ENCODE measurements at places on chromosomes 2 and 18.

DNA sequence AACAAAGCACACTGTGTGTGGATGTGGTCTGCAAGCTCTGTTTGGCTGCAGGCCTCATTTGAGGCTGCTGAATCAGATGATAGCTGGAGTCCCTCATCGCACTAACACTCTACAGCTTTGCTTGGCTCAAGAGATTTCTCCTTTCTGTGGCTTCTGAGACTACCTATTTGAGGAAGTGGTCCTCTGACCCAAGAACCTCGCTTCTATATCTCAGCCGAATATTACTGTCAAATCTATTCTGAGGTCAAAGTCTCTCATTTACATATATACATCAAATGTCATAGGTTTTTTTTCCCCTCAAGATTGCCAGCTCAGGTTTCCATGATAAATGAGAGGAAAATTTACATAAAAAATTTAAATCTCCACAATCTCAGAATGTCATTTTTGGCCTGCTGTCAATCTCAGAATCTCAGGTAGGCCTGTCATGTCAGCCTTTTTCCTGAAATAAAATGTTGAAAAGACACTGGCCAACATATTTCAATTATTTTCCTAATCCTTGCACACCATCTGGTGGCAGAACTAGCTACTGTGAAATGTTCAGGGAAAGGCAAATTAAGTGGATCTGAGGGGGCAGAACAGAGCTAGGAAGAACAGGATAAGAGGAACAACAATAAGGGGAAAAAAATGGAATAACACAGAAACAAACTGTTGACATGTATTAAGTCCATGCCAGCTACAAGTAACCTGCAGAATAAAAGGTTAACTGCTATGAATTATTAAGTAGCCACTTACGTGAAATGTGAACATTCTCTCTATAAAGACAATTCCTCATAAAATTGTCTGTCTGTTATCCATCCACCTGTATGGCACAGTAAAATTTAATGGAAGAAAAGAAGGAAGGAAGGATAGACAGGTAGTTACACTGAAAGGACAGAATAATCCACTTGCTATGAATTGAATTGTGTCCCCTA, 39.3 kb downstream of the AP1S3 start:
- DNase-seq: no peak

DNA sequence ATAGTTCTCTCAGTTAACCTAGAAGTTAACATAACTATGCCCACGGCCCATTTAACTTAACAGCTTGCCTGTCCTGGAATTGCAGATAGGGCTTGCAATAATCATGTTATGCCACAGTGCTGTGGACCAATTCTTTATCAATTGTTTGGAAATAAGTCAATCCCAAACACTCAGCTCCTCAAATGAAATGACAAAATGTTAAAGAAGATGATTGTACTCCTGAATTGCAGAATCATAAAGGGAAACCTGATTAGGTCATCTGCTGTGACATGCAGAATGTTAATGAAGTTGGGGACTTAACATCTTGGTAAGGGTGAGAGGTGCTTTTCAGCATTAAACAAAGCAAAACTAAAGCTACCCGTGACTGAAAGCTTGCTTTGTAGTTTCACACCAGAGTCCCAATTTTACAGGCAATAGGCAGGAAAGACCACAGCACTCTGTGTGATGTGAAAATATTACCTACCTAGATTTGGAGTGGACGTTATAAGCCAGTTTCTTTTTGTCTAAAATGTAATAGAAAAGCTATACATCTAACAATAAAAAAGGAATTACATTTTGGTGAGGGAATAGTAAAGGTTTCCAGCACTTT, 364.0 kb downstream of the GPD2 start:
- DNase-seq: no peak

GRCh38 chr2:64654063-64654811, 524 bp upstream of the SERTAD2 start:
- DNase-seq: peak; percentile 60

DNA sequence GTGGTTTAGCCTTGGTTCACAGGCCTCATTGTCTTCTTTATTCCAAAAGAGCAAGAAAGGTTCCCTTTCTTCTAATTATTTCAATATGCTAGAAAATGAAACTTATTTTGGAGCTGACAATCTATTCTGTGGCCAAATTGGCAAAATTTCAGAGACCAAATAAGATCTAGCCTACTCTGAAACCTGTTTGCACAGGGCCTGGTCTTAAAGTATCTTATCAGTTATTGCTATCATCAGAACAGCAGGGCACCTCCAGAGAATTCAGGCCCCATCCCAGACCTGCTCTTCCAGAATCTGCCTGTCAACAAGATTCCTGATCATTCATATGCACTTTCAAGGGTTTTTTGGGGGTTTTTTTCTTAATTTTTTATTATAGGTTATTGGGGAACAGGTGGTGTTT, 198.7 kb downstream of the ANAPC1 start:
- DNase-seq: no peak

DNA sequence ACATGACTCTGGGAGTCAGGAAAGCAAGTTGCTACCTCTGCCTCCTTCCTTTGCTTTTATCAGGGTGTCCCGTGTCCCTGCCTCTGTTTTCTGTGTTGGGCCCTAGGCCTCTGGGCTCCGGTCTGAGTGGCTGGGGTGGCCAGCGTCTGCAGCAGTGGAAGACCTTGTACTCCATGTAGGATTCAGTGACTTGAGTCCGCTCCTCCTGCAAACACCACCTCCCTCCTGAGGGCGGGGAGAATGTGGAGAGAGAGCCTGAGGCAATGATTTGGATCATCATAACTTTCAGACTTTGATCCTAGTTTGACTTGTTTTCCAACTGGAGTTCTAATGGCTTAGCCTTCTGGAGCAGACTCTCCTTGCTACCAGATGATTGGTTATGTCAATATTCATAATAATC, 30.8 kb downstream of the ATP6V1C2 start:
- DNase-seq: no peak

- DNase-seq: no peak
These were observed 109.6 kb upstream of the KCTD1 start for GRCh38 chr18:26657631-26658581.

DNA sequence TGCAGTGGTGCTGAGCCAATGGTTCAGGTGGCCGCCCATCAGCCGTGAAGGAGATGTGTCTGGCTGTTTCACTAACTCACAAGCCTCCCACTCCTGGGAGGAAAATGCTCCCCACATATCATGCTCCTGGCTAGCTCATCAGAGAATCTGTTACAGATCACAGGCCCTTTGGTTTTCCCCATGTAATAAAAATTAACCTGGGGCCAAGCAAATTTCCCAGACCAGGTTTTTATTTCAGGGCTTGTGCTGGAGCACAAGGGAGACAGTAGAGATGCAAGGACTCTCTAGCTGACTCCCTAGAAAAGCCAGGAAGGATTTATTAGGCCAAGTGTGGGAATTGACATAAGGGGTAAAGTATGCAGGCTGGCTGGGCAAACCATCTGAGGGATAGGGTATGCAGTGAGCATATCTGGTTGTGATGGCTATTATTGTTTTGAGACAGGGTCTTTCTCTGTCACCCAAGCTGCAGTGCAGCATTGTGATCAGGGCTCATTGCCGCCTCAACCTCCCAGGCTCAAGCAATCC, 40.6 kb upstream of the CCBE1 start:
- DNase-seq: no peak

GRCh38 chr2:33230842-33231241, 245.6 kb upstream of the RASGRP3 start:
- no peak for DNase-seq

- no peak for DNase-seq
These were observed 17.4 kb downstream of the KCNH7 start for GRCh38 chr2:162821176-162821575.

- no peak for DNase-seq
These were observed 589 bp upstream of the DAW1 start for GRCh38 chr2:227870710-227871374.

DNA sequence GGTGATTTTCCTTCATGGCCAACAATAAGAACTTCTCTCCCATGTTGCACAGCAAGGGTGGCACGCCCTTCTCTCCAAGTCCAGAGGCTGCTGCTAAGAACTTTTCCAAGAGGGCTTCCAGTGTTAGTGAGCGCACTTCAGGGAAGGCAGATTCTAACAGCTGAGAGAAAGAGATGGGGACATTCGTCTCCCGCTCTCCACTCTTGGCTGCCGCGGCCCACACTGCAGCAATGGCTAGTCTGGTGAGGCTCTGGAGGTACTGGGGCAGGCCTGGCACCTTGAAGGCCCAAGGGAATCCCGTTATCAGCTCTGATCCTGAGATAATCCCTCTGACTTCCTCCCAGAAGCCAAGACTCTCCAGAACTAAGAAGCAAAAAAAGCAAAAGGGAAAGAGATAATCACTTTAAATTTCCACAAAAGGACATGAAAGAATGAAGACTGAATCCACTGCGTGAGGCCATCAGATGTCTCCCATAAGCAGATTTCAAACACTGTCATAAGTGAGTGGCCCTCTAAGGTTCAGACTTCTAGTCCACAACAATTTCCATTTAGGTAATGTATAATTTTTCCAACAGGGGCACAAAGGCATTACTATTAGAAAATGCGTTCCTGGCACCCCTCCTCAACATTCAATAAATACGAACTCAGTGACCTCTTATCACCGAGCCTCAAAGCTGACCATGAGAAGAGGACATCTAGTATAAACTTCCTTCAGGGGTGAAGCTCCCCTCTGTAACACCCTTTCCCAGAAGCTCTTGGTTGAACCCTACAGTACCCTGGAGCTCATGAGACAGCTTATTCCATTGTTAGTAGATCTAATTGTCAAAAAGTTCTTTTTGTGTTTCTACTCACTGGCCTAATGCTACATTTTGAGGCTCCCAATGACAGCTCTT, 66.7 kb upstream of the ZFP36L2 start:
- no peak for DNase-seq

GRCh38 chr18:74896390-74896991, 298.8 kb downstream of the ZNF407 start:
- no peak for DNase-seq

DNA sequence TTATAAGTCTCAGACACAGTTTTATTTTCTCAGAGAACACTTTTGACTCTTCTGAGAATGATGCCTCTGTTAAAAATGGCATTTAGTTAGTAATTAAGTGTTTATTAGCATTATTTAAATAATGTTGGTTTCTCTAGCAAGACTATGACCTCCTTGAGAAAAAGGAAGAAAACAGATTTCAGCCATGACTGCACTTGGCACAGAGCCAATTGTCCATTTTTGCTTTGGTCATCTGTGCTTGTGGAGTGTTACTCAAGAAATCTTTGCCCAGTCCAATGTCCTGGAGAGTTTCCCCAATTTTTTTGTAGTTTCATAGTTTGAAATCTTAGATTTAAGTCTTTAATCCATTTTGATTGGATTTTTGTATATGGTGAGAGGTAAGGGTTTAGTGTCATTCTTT, 1229.4 kb upstream of the FAM98A start:
- DNase-seq: no peak
